Breast epithelium (tissue), 4 donors: ENCODE measurements at places on chromosomes 3 and 15.

DNA sequence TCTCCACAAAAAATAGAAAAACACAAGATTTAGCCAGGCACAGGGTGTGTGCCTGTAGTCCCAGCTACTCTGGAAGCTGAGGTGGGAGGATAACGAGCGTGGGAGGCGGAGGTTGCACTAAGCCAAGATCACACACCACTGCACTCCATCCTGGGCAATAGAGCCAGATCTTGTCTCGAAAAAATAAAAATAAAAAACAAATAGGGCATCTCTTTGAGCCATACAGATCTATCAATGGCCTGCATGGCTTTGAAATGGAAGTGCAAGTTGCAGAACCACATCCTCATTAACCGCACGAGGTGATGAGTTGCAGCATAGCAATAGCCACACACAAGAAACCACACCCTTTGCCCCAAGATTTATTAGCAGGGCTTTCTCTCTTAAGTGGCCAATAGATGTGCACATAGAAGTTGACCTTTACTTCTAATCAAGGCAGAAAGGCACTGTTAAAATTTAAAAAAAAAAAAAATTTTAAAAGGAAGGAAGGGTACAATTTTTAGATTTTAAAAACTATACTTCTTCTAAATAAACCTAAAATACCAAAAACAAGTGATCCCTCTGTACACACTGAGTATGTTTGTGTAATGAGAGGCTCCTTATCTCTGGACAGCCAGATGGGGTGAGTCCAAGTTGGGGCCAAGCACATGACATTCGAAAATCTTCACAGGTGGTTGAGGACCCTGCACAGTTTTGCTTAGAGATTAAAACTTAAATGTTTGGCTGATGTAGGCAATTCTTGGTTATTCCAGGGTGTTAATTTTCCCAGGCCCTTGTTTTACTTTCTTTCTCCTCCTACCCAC is 53.4 kb downstream of the FILIP1L start:
- no peak for DNase-seq

- no peak for DNase-seq
Measured at GRCh38 chr3:143337387-143337786, 217.8 kb downstream of the CHST2 start.

DNA sequence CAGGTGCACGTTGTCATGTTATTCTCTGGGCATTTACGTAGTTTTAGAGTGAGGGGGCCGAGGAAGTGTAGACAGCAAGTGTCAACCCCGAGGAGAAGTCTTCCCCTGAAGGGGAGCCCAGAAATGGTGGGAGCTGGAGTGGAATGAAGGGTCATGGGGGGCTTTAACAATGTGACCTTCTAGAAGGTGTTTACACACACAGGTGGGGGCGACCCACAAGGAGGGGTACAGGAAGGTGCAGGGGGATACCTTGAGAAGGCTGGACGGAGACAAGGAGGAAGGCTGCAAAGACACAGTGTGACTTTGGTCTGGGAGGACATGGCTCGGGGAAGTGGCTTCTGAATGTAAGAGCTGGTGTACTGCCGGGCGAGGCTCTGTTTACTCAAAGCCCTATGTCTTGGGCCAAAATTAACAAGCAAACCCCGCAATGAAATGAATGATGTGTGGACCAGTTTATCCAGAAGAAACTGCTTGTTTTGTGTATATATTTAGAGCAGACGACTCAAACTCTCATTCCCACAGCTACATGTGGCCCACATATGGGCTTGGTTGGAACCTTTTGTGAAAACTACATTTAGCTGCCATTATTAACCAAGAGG is 18.7 kb downstream of the TRPM1 start:
- DNase-seq = no peak

- DNase-seq = no peak
Measured at GRCh38 chr15:79399606-79400005, 32.5 kb upstream of the MINAR1 start.

GRCh38 chr3:24494618-24495325 is at the start of gene THRB:
TSS of gene THRB (minus strand) at chr3:24494850.
- peak; percentile 60 for DNase-seq
